ENCODE measurements at places on chromosomes 7 and 10. TPM values are rescaled to one million over a fixed set of nuclear protein-coding genes. Genes with fewer than 3 reads are reported as not detected.

The ADRA2A gene
- total RNA-seq, result 1.0 TPM

The NUTM2B gene
- total RNA-seq, result 1.0 TPM

The ADIRF gene
- total RNA-seq, result 54.6 TPM

The GPR15LG gene
- not detected for total RNA-seq

The CLRN3 gene
- not detected for total RNA-seq
